ENCODE measurements at places on chromosomes 16 and 17.

DNA sequence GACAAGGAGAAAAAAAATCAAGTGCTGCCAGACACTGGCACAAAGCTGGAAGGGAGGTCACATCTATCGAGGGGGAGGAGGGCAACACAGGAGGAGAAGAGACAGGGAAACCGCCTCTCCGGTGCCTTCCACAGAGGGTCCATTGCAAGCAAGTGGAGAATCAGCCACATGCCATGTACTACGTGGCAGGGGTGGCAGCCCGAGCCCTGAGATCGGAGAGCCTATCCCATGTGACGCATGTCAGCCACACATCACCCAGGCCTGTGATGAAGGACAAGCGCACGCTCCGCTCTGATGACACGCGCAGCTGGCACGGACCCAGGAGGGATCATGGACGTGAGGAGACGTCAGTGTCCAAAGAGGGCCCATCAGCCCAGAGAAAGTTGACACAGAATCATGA is 30.1 kb downstream of the ADCY9 start:
- DNase-seq: no peak

DNA sequence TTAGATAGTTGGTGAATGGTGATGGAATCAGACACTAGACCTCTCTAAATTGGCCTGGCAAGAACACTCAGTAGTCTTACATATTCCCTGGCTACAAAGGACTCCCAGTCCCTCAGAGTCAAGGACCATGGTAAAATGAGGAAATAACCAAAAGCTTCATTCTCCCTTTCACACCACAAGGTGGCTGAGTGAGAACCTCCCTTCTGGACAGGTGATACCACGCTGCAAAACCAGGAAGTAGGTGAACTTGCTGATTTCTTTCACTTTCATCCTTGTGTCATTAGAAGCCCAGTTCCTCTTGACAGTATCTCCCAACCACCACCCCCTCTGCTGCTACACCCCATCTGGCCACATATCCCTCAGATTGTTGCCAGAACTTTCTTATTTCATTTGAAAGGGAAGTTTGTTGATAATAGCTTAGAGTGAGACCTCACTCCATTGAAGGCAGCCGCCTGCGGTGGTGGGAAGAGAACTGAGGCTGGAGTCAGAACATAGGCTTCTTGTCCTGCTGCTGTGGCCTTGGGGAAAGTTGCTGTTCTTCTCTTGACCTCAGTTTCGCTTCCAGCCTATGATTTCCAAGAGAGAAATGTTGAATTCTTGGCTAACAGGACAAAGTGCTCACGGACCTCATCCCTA is 290.6 kb upstream of the CCL2 start:
- DNase-seq: peak; percentile 64

GRCh38 chr16:12613131-12613991 is 190.3 kb downstream of the CPPED1 start:
- no peak for DNase-seq

DNA sequence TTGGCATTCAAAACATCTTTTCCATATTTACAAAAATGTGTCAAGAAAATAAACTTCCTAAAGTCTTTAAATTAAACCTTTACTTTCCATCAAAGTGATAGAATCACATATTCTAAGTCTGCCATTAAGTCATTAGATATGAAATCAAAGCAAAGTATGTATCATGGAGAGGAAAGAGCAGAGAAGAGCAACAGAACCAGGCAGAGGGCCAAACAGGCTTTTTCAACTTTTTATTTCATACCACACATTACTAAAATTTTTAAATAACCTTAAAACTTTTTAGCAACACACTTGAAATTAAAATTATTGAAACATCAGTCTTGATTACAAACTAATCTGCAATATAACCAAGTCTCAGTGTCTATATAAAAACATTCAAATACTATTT is 13.8 kb downstream of the SIAH1 start:
- no peak for DNase-seq

- no peak for DNase-seq
Observed at GRCh38 chr16:77403732-77404131, 31.1 kb downstream of the ADAMTS18 start.

Measured in hematopoietic multipotent progenitor cell treated with erythropoietin and hydrocortisone succinate and interleukin-3 and kit ligand, for 15 days (in vitro differentiated cells).